Stimulated activated CD8-positive, alpha-beta memory T cell treated with anti-CD3 and anti-CD28 coated beads, Interleukin-15, amount 100 ng/mL, for 48 hours (primary cell): ENCODE measurements at places on chromosomes 1 and 21.

- DNase-seq: peak; percentile 80
Measured at GRCh38 chr1:205284420-205285144, 37.0 kb downstream of the NUAK2 start.

GRCh38 chr1:17122521-17123164 lies 3.4 kb upstream of the PADI2 start:
- no peak for DNase-seq

GRCh38 chr1:177340601-177341067 lies 169.9 kb downstream of the BRINP2 start:
- DNase-seq: no peak

GRCh38 chr1:232484856-232485255 lies 145.1 kb downstream of the SIPA1L2 start:
- DNase-seq: no peak

GRCh38 chr21:17554679-17555465 lies 42.0 kb downstream of the CXADR start:
- no peak for DNase-seq

GRCh38 chr1:201876148-201876818 lies 12.4 kb upstream of the SHISA4 start:
- DNase-seq: no peak
